ENCODE measurements at places on chromosomes 13 and 19. TPM values are rescaled to one million over a fixed set of nuclear protein-coding genes. Genes with fewer than 3 reads are reported as not detected.

KIR3DL2 gene
- total RNA-seq: not detected

CEACAM8 gene
- total RNA-seq: not detected

TRMT1 gene
- total RNA-seq: 47.5 TPM

KDELR1 gene
- 134 TPM for total RNA-seq

LRRC63 gene
- not detected for total RNA-seq

HNRNPA1L2 gene
- 11.5 TPM for total RNA-seq

FBXL12 gene
- 27.4 TPM for total RNA-seq

DNA sequence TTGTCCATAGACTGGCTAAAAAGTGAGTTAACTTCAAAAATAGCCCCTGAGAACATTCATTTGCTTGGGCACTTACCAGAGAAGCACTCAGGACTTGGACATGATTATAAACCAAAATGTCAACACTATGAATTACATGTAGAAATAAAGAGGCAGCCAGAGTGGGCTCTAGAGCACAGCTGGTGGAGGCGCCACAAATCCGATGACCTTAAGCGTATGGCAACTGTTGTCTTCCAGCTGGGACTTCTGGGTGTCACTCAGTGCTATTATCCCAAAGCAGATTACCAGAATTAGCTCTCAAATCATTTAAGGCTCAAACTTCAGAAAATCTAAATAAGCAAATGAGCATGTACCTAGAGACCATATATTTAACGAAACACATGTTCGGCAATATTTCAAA, 1255.5 kb upstream of the SLC10A2 start:
- no peak for DNase-seq

- DNase-seq: no peak
These were observed 1352.5 kb downstream of the UQCRFS1 start for GRCh38 chr19:27860309-27860934.

- no peak for DNase-seq
These were observed 25.7 kb upstream of the C1QTNF9B start for GRCh38 chr13:23923031-23923430.

GRCh38 chr19:47609906-47610894, 1.3 kb downstream of the BICRA start:
- peak; percentile 54 for DNase-seq

DNA sequence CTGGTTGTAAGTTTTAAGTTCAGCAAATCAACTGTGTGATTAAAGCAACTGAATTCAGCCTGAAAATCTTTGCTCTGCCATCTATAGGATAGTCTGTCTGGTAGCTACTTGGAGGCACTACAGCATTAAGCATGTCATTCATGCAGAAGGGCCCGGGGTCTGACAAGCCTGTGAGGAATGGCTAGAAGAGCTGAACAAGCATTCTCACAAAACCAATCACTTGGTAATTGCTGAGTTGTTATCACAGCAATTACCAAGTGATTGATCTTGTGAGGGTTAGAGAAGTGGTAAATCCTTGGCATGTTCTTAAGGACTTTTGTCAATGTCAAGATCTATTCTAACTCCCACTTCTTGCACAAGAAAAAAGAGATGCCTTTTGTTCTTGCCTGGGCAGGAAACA, 356.1 kb downstream of the FGF14 start:
- no peak for DNase-seq

- no peak for DNase-seq
These were observed 22.4 kb upstream of the C13orf46 start for GRCh38 chr13:113996081-113996911.

DNA sequence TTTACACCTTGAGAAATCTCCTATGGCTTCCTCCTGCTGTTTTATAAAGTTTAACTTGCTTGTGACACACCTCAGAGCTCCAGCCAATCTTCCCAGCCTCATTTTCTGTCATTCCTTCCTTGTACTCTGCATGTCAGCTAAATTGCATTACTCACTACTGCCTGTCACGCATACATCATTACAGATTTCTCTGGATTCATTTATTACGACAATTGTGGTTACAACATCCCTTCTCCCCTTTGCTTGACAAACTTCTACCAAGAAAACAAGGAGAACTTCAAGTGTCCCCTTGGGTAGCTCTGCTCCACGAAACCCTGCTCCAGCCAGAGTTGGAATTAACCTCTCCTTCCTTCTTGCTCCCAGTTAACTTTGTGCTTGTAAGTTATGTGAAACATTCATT, 22.0 kb upstream of the GPR18 start:
- DNase-seq: peak; percentile 75

GRCh38 chr13:31870511-31870910, 131.2 kb downstream of the RXFP2 start:
- DNase-seq: peak; percentile 9

GRCh38 chr19:19591133-19591825, 27.2 kb downstream of the PBX4 start:
- peak; percentile 98 for DNase-seq

- no peak for DNase-seq
These were observed 33.0 kb downstream of the COL4A2 start for GRCh38 chr13:110339975-110340550.

GRCh38 chr19:2303211-2303798, 4.6 kb downstream of the LINGO3 start:
- no peak for DNase-seq

- no peak for DNase-seq
These were observed 58.8 kb downstream of the SLC10A2 start for GRCh38 chr13:103007427-103007762.

- peak; percentile 25 for DNase-seq
These were observed 4.7 kb upstream of the SLC5A5 start for GRCh38 chr19:17866964-17867486.
